ENCODE measurements at places on chromosomes 4 and X. TPM values are rescaled to one million over a fixed set of nuclear protein-coding genes. Genes with fewer than 3 reads are reported as not detected.

FGF2 gene
- total RNA-seq: 57.2 TPM

NWD2 gene
- not detected for total RNA-seq

EREG gene
- total RNA-seq: 18.5 TPM

CACNA1F gene
- total RNA-seq: not detected

GABRG1 gene
- total RNA-seq: not detected

TLL1 gene
- 0.19 TPM for total RNA-seq

HMX1 gene
- 0.19 TPM for total RNA-seq

HSFX1 gene
- 0.21 TPM for total RNA-seq

PNCK gene
- total RNA-seq: 0.16 TPM

RRH gene
- total RNA-seq: not detected

BGN gene
- total RNA-seq: 0.08 TPM

FRAS1 gene
- total RNA-seq: 2.9 TPM

SHROOM3 gene
- 12.5 TPM for total RNA-seq

KLHL34 gene
- not detected for total RNA-seq

XAGE2 gene
- not detected for total RNA-seq

HSFX2 gene
- 0.27 TPM for total RNA-seq

CTAG2 gene
- not detected for total RNA-seq

CABS1 gene
- not detected for total RNA-seq

IGSF1 gene
- 0.27 TPM for total RNA-seq

CXCL1 gene
- 6.0 TPM for total RNA-seq

MAMLD1 gene
- 7.3 TPM for total RNA-seq

SGMS2 gene
- total RNA-seq: 19.3 TPM

CENPI gene
- total RNA-seq: 13.9 TPM

CBLL2 gene
- total RNA-seq: not detected

PABPC5 gene
- total RNA-seq: not detected

APLN gene
- 0.85 TPM for total RNA-seq

RELL1 gene
- 7.7 TPM for total RNA-seq

CASK gene
- total RNA-seq: 20.4 TPM

PGAM4 gene
- total RNA-seq: not detected
